ENCODE measurements at places on chromosomes 1 and 21. TPM values are rescaled to one million over a fixed set of nuclear protein-coding genes. Genes with fewer than 3 reads are reported as not detected.

DNA sequence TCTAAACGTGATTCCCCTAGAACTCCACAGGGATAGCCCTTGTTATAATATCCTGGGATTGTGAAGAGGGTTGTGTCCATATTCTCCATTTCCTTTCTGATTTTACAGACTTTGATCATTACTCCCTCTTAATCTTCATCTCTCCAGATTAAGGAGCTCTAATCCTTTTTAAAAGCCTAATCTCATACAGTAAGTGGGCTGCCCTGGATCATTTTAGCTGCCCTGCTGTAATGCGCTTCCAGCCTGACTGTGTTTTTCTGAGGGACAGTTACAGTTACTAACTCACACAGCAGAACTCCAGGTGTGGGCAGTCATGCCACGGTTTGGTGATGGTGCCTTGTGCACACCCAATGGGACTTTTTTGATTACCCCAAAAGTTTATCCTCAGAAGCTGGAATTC lies 33.5 kb downstream of the PROX1 start:
- no peak for DNase-seq

DNA sequence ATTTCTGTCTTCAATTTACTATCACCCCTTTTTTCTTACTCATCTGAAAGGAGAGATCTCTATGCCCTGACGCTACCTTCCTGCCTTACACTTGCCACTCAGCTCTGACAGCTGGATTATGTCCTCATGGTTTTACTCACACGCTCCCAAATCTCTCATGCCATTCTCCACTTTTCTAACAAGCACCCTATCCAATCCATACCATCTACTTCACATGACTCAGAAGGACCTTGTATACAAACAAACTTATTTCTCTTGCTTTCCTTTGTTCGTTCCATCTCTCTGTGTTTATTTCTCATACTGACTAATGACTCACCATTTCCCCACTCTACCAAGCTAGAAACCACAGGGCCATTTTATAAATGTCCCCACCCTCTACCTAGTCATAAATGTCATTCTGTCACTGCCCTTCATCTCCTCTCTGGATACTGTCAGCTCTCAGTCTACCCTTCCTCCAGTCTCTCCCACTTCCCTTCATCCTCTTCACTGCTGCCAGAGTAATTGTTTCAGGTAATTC lies 87.3 kb downstream of the USP24 start:
- no peak for DNase-seq

SEMA6C gene
- polyA plus RNA-seq: 120 TPM

- DNase-seq: no peak
These were observed 12.9 kb upstream of the EPHA2 start for GRCh38 chr1:16168622-16169360.

HEYL gene
- polyA plus RNA-seq: 56.8 TPM

DNA sequence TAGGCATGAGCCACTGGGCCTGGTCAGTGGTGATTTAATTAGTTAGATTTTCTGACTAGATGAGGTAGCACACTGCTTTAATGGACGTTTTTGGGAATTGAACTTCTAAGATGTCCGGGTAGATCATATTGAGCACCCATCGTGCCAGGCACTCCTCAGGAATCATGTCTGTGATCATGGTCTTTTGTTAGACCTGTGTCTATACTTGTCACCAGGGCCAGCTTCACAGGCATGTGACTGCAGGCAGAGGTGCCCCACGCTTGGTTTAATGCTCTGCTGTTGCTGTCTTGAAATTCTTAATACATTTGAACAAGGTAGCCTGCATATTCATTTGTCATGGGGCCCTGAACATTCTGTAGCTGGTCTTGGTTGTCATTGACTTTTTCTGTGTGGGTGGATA lies 19.6 kb downstream of the UBE4B start:
- DNase-seq: no peak

DNA sequence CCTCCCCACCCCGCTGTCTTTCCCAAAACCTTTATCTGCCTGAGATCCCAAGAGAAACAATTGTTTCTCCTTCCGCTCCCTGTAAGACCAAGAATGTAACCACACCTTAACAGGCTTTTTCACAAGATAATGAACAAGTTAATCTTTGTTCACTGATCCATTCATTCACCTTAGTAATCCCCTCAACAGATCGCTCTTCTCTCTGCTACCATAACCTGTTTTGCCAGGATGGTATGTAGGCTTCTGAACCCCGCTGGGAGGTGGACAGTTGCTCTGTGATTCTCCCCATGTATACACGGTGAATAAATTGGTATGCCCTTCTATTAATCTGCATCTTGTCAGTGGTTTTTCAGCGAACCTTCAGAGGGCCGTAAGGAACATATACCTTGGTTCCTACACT lies 18.7 kb upstream of the RGSL1 start:
- DNase-seq: no peak

DNA sequence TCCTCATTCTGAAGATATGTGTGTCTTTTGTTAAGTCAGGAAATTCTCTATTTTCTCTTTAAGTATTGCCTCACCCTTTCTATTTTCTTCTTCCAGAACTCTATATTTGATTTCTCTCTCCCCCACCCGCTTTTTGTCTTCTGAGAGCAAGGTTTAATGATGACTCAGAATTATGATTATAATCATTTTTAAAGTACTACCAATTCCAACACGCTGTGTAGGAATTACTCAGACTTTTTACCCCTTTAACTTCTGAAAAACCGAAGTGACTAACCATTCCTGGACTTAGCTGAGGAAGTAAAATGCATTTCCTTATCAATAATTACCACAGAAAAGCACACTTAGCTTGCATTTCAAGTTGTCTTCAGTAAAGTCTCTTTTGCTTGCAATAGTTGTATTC lies 20.8 kb upstream of the SCYL3 start:
- no peak for DNase-seq

HIVEP3 gene
- polyA plus RNA-seq: 3.1 TPM

- DNase-seq: no peak
These were observed 110.0 kb downstream of the GLUL start for GRCh38 chr1:182281541-182281940.

DNA sequence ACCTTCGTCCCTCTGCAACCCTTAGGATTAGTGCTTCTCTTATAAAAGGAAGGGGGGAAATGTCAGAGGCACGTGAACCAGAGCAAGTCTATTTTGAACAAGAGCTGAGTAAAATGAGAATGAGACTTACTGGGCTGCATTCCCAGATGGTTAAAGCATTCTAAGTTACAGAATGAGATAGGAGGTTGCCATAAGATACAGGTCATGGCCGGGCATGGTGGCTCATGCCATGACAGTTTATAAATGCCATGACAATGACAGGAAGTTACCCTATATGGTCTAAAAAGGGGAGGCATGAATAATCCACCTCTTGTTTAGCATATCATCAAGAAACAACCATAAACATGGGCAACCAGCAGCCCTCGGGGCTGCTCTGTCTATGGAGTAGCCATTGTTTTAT lies 2.5 kb upstream of the AQP10 start:
- no peak for DNase-seq

RGS2 gene
- 79.7 TPM for polyA plus RNA-seq

MCOLN2 gene
- polyA plus RNA-seq: 0.08 TPM

DNA sequence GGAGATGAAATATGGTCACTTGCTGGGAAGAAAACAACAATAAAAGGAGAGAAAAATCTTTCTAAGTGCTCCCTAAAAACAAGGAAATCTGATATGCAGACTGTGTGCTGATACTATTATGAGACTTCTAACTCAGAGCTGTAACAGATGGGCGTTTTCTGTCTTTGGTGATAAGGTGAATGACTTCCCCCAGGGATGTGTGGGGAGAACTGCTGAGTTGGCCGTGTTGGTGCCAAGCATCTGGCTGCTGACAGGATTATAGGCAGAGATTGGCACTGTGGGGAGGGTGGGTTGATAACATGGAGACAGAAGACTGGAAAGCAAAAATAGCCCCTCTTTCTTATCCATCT lies 438.5 kb upstream of the PLXNA2 start:
- no peak for DNase-seq

DNA sequence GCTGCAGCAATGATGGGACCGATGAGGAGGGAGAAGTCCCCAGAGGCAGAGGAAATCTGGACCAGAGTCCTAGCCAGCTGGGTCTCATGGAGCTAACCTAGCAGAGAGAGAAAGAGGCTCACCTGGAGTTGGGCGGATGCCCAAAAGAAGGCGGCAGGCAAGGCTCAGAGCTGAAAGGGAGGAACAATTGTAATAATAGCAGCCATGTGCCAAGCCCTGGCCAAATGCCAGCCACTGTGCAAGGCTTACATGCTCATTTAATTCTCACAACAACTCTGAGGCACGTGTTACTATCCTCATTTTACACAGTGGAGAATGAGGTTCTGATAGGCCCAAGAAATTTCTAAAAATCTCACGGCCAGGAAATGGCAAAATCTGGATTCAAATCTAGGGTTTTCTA lies 50.0 kb upstream of the ZNF648 start:
- DNase-seq: no peak

DNA sequence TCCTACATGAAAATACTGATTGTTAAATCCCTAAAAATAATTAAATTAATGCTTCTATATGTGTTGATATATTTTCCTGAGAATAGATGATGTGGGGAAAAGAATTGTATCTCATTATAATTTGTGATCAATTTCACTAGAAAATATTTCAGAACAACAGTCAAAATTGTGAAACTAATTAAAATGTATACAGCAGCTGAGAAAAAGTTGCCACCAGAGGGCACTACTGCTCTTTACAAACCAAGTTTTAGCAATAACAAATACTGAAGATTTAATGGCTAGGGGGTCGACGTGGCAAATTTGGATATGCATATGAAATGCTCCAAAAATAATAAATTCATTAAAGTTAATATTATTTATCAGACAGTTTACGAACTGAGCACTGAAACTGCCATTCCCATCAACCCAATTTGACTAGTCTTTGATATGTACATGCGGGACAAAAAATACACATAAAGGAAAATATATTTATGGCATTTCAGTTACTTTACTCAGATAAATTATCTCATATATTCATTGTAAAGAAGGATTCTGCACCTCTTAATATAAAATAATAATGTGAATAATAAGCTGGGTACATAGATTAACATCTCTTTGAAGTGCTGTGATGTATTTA lies 96.3 kb upstream of the TMPRSS15 start:
- peak; percentile 36 for DNase-seq

GRCh38 chr1:234842726-234843641 lies 233.0 kb upstream of the IRF2BP2 start:
- no peak for DNase-seq

ZBTB18 gene
- 94.0 TPM for polyA plus RNA-seq
